ENCODE measurements at places on chromosomes 7 and 10.

- no peak for DNase-seq
Observed at GRCh38 chr10:80268938-80269588, 20.4 kb downstream of the MAT1A start.

DNA sequence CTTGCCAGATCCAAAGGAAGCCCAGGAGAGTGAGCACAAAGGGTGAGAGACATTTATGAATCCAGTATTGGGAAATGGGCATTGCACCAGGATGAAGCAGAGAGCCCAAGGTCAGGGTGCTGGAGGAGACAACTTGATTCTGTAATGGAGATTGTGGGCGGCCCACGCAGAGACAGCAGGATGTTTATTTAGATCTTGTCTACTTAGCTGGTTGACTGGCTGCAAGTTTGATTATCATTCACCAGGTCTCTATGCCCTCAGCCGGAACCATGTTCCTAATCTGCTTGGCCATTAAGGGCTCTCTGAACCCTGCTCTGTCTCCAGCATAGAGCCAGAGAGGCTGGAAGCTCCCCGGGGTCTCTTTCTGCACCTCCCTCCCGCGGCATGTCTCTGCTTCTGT, 188.7 kb downstream of the PLXNA4 start:
- no peak for DNase-seq

- DNase-seq = no peak
Observed at GRCh38 chr10:125201108-125201524, 40.8 kb upstream of the CTBP2 start.

GRCh38 chr7:21948887-21949540, 3.3 kb upstream of the CDCA7L start:
- no peak for DNase-seq

GRCh38 chr7:90654718-90655427, 58.8 kb downstream of the CDK14 start:
- DNase-seq = no peak

Data from type B pancreatic cell (in vitro differentiated cells).